Omental fat pad (tissue), 4 donors: ENCODE measurements at places on chromosomes 7 and 10. TPM values are rescaled to one million over a fixed set of nuclear protein-coding genes. Genes with fewer than 3 reads are reported as not detected.

FEZF1 gene
- total RNA-seq = 0.19 TPM

C1GALT1 gene
- total RNA-seq = 37.8 TPM

GRCh38 chr7:39507866-39508551, 58.2 kb upstream of the YAE1 start:
- DNase-seq = no peak

DNA sequence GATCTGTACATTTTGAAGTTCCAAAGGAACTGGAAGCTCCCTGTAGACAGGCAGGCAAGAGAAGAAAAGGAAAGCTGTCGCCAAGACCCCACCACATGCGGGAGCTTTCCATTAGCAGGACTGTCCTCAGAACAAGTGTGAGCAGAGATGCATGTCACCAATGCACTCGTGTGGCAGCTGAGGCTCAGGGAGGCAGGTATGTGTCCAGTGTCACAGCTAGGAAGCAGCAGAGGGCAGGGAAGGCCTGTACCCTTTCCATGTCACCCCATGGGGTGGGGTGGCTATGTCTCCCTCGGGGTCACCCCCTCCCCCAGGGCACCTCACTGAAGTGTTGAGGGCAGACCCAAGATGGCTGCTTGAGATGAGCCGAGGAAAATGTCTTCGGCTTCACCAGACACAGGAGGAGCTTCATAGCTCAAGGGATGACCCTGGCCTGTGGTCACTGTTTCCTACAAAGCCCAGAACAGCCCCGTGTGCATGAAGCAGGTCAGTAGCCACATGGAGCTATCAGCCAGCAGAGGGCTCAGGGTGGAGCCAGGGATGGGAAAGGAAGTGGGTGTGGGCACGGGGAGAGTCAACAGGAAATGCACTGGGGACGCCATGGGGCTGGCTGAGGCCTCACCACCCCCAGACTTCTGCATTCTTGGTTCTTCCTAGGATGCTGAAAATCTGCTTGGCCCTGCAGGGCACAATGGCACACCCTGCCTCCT, 96.6 kb downstream of the FAM53B start:
- DNase-seq = no peak

DNA sequence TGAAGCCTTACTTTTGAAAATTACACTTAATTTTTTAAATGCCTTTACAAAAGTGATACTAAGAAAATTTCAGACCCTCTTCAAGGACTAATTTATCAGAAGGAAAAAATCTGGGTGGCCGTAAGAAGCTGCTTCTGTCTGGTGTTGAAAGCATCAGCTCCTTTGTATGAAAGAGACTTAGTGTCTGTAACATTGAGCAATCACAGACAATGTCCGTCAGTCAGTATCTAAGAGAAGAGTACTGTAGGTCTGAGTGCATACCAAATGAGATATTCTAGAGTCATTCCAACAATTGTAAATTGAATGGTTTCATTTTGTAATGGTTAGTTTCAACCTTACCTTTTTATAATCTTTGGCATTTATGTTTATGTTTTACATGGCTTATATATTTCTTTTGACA, 11.1 kb upstream of the MDFIC start:
- DNase-seq = no peak

DNA sequence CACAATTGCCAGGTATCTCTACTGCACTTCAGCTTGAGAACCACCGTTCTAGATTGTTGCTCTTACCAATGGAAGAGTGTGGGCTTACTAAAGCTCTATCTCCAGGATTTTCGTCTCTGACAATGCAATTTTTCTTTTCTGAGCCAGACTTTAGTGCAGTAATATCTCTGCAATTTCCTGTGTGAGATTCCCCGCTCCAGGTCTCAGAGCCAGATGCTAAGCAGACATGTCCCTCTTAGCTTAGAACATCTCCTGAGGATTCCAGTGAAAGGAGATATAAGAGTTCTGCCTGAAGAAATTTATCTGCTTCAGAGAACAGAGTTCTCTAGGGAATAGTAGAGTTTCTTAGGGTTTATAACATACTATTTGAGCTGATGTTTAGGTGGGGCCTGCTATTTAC, 82.0 kb downstream of the SND1 start:
- no peak for DNase-seq

GRCh38 chr7:121624958-121625357, 228.8 kb upstream of the FAM3C start:
- DNase-seq = no peak

- no peak for DNase-seq
Measured at GRCh38 chr7:119223930-119224329, 999.4 kb downstream of the ANKRD7 start.
